B cell (primary cell): ENCODE measurements at places on chromosomes 7 and 10. TPM values are rescaled to one million over a fixed set of nuclear protein-coding genes. Genes with fewer than 3 reads are reported as not detected.
A peak's percentile ranks its signal among the peaks of the same experiment; 100 is the strongest.

- peak; percentile 79 for DNase-seq
These were observed 19.9 kb upstream of the MAP3K8 start for GRCh38 chr10:30413996-30414576.

GRCh38 chr10:129927351-129928120 lies 36.5 kb downstream of the EBF3 start:
- no peak for DNase-seq

- no peak for DNase-seq
These were observed 572.8 kb downstream of the REEP3 start for GRCh38 chr10:64093946-64094535.

DNA sequence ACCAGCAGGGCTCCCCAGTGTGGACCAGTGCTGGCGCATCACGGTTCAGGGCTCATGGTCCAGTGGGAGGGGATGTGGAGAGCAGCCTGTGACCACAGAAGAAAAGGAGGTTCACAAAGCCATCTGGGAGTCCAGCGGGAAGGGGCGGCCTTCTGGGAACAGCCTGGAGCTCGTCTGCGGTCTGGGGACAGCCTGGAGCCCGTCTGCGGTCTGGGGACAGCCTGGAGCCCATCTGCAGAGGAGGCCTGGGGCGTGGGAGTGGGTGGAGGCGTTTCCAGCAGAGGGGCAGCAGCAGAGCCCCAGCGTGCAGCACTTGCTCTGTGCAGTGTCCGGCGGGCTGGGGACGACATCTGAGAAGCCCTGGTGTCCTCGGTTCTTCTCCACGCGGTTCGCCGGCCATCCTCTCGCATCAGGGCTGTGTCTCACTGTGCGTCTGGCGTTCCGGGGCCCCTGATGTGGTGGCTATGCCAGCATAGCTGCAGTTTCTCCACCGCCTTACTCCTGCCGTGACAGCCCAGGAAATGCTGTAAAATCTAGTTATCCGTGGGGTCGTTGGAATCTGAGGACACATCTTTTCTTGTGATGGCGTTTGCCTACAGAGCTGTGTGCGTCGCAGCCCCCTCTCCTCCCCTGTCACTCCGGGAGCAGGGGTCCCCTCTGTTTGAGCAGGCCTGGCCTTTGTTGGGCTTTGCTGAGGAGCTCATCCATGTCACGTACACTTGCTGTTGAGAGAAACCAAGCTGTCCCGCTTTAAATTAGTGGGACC lies 104.6 kb downstream of the INPP5A start:
- no peak for DNase-seq

- no peak for DNase-seq
These were observed 187.6 kb downstream of the DNAH11 start for GRCh38 chr7:21730399-21730798.

DNA sequence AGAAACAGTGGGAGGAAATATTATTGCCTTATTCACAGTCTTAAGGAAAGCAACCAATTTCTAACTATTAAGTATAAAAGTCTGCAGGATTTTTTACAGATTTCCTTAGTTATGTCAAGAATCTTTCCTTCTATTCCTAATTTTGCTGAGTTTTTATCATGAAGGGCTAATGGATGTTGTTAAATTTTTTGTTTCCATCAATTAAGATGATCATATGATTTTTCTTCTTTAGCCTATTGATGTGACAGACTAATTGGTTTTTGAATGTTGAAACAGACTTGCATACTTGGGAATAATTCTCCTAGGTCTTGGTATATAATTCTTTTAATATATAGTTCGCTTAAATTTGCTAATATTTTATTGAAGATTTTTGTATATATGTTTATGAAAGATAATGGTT lies 569.1 kb upstream of the KCND2 start:
- no peak for DNase-seq

GRCh38 chr7:22196429-22196828 lies 160.5 kb downstream of the RAPGEF5 start:
- no peak for DNase-seq

DNA sequence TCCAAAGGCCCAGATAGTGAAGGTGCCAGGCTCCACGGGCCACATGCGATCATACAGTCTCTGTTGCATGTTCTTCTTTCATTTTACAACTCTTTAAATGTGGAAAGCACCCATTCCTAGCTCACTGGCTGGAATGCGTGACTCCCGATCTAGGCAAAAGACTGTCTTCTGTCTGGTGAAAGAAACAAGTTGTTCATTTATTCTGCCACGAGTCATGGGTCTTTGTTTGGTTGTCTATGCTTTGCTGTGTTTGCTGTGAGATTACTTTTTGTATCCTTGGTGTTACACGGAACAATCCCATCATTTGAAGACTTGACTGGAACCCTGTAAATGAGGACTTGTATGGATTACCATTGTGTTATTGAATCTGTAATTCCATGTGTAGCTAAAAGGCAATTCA lies 41.9 kb downstream of the NPVF start:
- DNase-seq = no peak

DNA sequence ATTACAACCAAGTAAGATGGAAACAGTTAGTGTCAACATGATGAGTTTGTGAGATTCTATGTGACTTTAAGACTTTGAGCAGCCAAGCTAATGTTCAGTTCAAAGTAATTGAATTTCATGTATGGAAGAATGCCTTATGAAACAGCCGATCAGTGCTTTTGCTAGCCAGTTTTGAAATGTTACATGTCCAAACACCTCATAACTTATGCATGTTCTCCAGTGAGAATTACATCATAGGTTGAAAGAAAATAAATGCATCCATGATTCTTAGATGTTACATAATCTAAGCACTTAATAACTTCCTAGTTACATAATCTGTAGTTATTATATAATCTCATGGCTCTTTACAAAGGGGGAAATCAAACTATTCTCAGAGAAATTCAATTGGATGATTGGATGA lies 211.3 kb downstream of the BICC1 start:
- no peak for DNase-seq

DNA sequence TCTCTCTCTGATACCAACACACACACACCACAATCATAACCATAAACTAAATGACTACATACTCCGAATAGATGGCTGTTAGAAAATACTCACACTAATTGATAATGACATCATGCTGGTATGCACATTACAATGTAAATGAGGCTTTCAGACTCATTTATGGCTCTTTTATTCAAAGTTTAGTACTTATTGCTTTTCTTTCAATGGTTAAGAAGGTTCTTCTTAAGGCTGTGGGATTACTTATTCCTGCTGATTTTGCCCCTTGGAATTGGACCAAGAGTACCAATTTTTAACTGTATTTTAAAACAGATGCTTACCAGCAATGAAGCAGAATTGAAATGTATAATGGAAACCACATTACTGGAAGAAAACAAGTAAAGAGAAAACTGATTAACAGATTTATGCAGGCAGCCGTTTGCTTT lies 20.6 kb upstream of the CABCOCO1 start:
- DNase-seq = no peak

GRCh38 chr10:94156453-94156852 lies 162.7 kb downstream of the PLCE1 start:
- DNase-seq = no peak

DNA sequence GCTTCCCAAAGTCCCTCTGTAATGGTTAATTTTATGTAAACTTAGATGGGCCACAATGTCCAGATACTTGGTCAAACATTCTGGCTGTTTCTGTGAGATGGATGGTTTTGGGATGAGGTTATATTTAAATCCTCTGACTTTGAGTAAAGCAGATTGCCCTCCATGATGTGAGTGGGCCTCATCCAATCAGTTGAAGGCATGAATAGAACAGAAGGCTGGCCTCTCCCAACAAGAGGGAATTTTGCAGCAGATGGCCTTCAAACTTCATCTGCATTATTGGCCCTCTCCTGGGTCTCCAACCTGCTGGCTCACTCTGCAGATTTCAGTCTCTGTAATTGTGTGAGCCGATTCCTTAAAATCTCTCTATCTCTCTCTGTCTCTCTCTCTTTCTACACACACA lies 362.3 kb downstream of the GRID1 start:
- DNase-seq = no peak

- peak; percentile 86 for DNase-seq
These were observed 16.1 kb upstream of the TAS2R40 start for GRCh38 chr7:143205560-143206293.

SUPV3L1 gene
- 37.1 and 40.4 TPM in 2 replicates for total RNA-seq

TCAF2 gene
- total RNA-seq = 15.9 and 16.0 TPM in 2 replicates

GBX1 gene
- total RNA-seq = not detected in 2 replicates
